GM13976 (cell line): ENCODE measurements at places on chromosomes 11 and 22.
A peak's percentile ranks its signal among the peaks of the same experiment; 100 is the strongest.

- no peak for DNase-seq
Observed at GRCh38 chr11:60513496-60514460, 1.4 kb upstream of the MS4A13 start.

- DNase-seq, result peak; percentile 32
Observed at GRCh38 chr11:102794382-102794781, 3.6 kb downstream of the MMP1 start.

- no peak for DNase-seq
Observed at GRCh38 chr22:47588578-47588960, 826.1 kb downstream of the TBC1D22A start.

GRCh38 chr22:46661221-46661851 lies 41.1 kb downstream of the GRAMD4 start:
- DNase-seq, result no peak

GRCh38 chr22:46500201-46500600 lies 37.2 kb downstream of the CELSR1 start:
- DNase-seq, result no peak

GRCh38 chr11:10301656-10302358 lies 3.1 kb upstream of the ADM start:
- DNase-seq, result no peak

DNA sequence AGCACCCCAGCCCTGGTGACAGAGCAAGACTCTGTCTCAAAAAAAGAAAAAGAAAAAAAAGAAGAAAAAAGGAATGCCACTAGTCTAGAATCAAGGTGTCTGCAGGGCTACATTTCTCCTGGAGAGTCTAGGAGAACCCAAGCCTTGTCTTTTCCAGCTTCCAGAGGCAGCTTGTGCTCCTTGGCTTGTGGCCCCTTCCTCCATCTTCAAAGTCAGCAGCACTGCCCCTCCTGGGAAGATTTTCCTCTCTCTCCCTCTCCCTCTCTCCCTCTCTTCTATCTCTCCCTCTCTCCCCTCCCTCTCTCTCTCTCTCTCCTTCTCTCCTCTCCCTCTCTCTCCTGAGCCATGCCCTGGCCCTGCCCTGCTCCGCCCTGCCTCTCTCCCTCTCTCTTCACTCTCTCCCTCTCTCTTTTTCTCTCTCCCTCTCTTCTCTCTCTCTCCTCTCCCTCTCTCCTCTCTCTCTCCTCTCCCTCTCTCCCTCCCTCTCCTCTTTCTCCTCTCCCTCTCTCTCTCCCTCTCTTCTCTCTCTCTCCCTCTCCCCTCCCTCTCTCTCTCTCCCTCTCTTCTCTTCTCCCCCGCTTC lies 97.7 kb upstream of the FGF3 start:
- no peak for DNase-seq

GRCh38 chr11:66904561-66904960 lies 47.7 kb downstream of the LRFN4 start:
- no peak for DNase-seq

GRCh38 chr11:123404676-123405075 lies 25.4 kb upstream of the GRAMD1B start:
- no peak for DNase-seq

DNA sequence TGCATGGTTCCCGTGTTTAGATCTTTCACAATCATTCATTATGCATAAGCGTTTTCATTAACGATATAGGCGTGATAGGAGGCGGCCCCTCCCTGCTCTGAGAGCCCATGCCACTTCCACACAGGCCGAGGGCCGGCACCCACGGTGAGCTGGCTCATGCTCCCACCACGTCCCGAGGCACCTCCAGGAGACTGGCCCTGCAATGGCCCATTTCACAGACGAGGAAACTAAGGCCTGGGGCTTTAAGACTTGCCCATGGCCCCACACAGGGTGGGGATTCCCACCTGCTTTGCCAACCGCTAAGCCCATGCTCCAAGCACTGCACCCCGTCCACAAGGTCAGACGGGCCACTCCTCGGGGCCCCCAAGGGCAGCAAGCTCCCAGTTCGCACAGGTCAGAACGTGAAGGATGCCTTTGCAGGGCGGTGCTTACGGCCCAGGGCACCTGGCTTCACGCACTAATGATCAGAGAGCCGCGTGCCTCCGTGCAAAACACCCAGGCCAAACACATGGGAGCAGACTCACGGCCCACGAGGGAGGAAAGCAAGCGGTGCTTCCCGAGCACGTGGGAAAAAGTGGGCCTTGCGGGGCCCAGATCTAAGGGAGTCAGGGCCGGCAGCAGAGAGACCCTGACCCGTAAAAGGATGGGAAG lies 8.3 kb downstream of the OSBPL5 start:
- DNase-seq, result no peak

GRCh38 chr11:86116386-86116726 lies 47.5 kb upstream of the PICALM start:
- DNase-seq, result peak; percentile 72

- DNase-seq, result no peak
Observed at GRCh38 chr22:27226666-27227065, 569.3 kb downstream of the MIAT start.

DNA sequence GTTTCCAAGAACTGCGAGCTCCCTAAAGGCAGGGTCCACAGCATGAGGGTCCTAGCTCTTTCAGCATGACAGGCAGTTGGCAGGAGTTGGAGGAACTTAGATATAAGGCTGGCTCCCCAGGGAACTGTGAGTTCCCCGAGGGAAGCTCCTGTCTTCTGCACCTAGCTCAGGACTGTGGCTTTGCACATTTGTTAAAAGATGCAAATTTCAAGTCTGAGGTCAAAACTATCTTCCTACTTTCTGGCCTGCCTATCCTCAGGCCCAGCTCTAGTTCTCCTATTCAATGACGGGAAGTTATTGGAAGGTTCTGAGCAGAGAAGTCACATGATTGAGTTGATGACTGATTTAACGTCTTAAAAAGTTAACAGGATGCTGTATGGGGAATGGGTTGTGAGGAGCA lies 11.7 kb upstream of the UCP3 start:
- DNase-seq, result no peak

- DNase-seq, result no peak
Observed at GRCh38 chr22:41847300-41847699, 14.4 kb downstream of the SREBF2 start.

GRCh38 chr11:127117231-127117739 lies 116.7 kb upstream of the KIRREL3 start:
- no peak for DNase-seq

GRCh38 chr11:120257346-120257745 lies 17.4 kb downstream of the POU2F3 start:
- no peak for DNase-seq

- no peak for DNase-seq
Observed at GRCh38 chr11:125958872-125959400, 13.1 kb downstream of the VSIG10L2 start.

DNA sequence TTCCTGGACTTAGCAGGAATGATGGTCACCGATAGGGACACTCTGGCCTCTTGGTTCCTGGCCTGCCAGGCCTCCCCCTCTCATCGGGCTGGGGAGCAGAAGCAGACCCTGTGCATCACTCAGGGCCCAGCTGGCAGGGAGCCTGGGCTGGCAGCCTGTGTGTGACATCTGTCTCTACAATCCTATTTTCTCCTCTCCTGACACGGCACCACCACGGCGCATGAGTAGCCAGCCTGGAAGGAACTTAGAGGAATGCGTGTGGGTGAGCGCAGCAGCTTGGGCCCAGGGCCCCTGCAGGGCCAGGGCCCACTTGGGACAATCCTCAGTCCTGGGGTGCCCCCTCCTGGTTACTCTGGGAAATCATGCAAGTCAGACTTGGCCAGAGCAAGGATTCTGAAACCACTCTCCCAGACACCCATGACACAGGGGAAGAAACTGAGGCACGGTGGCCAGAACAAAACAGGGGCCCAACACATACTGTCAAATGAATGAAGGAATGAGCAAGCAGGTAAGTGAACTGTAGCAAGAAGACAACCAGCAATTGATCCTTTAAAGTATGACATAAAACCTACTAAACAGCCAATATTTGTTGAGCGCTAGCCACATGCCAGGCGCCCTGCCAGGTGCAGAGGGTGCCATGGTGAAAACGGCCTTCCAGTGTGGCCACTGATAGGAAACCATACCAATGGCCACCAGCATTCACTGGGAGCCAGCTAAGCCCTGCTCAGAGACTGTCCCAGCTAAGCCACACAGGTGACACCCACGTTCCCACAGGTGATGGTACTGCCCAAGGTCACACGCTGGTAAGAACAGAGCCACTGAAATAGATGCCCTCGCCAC lies 13.3 kb downstream of the RSPH14 start:
- peak; percentile 90 for DNase-seq

GRCh38 chr11:36056160-36056751 lies 112.4 kb downstream of the LDLRAD3 start:
- peak; percentile 38 for DNase-seq

GRCh38 chr11:78109081-78110015 lies 29.7 kb upstream of the NDUFC2 start:
- DNase-seq, result no peak

GRCh38 chr11:119880143-119880542 lies 151.1 kb upstream of the NECTIN1 start:
- no peak for DNase-seq

- peak; percentile 3 for DNase-seq
Observed at GRCh38 chr11:11584530-11584810, 37.3 kb downstream of the GALNT18 start.

DNA sequence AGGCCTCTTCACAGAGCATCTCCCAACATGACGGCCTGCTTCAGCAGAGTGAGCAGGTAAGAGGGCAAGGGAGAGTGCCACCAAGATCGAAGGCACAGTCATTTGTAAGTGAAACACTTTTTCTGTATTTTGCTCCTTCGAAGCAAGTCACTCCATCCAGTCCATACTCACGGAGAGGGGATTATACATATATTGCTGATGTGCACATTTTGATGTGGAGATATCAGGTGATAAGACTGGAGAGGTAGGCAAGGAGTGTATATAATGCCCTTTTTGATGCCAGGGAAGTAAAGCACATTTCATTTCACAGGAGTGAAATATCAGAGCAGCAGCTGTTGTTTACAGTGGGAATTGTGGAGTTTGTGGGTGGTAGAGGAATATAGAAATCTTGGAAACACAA lies 11.2 kb downstream of the PTS start:
- DNase-seq, result no peak

DNA sequence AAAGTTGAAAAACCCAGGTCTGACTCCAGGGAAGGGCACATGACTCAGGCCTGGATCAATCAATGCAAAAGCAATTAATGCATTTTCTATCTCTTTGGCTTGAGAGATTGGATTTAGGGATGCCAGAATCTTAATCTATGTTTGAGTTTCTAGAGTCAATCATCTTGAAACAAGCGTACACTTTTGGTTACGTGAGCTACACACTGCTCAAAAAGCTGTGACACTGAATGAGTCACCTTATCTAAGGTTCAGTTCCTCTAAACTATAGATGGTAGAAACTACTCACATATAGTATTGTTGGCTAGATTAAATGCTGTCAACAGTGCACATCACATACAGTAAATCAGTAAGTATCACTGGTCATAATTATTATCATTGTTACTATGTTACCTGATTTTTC lies 24.2 kb downstream of the MRE11 start:
- peak; percentile 37 for DNase-seq

GRCh38 chr11:59641156-59641555 lies 25.6 kb upstream of the OSBP start:
- no peak for DNase-seq

GRCh38 chr22:29245626-29246385 lies 22.0 kb downstream of the RHBDD3 start:
- peak; percentile 87 for DNase-seq

- no peak for DNase-seq
Observed at GRCh38 chr11:97972731-97973130, 1048.0 kb upstream of the CNTN5 start.

- DNase-seq, result no peak
Observed at GRCh38 chr11:9206496-9206895, 58.7 kb downstream of the DENND5A start.

DNA sequence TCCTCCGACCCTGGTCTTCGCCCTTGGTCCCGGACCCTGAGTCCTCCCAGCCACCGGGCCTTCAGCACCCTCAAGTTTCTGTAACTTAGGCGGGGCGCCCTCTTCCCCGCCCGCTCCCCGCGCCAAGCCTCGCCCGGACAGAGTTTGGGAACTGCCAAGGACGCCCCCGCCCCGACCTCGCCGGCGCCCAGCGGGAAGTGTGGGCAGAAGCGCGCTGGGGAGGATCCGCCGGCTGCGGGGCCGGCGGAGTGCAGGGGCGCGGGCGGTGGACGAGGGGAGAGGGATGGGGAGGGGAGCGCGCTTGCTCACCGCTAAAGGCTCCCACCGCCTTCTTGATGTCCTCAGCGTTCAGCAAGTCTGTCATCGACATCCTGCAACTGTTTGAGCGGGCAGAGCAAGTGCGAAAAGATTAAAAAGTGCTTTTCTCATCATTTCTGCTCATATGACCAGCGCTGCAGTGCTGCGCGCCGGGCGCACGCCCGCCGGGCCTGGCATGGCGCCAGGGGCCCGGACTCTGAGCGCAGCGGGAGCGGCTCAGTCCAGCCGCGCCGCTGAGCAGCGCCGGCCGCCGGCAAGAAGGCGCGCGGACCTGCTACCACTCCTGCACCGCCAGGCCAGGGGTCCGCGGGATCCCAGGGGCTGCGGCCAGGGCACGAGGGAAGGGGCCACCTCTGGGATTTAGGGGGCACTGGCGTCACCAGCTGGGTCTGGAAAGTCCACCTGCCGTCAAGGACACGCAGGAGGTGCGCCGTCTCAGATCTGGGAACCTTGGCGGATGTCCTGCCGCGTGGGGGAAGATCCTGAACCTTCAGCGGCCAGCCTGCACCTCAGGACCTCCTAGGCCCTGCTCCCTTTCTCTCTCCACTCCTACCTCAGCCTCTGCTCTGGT lies at the start of gene PVALB:
Gene PVALB (minus strand): TSS at position 400 of the 889 bp plus-strand sequence. CDS start 30 bp downstream, at position 370.
- no peak for DNase-seq

- DNase-seq, result no peak
Observed at GRCh38 chr11:133832096-133832990, 13.0 kb downstream of the SPATA19 start.

DNA sequence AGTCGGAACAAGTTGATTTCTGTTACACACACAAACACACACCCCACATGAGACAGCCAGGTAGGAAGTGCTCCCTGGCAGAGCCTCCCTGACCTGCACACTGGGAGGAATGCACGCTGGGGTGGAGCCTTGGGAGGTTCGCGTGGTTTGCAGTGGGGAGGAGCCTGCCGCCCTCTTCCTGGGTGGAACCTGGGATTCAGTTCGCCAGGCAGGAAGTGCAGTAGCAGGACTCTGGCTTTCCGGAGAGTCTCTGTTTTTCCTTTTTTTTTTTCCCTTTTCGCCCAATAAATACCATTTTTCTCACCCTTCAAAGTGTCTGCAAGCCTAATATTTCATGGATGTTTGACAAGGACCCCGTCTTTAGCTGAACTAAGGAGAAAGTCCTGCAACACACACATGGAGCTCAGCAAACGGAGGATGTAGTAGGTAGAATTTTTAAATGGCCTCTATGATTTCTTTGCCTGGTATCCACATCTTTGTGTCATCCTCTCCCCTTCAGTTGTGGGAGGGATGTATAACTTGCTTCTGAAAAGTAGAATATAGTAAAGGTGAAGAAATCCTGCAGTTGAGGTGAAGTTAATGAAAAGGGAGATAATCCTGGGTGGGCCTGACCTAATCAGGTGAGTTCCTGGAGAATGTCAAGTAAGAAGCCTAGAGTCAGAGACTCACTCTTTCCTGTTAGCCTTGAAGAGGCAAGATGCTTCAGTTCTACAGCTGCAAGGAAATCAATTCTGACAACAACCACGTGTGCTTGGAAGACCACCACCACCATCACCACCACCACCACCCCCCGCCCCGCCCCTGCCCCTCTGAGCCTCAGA lies 72.9 kb downstream of the PIWIL4 start:
- no peak for DNase-seq
